Hepatocyte (in vitro differentiated cells): ENCODE measurements at places on chromosomes 6 and 20. TPM values are rescaled to one million over a fixed set of nuclear protein-coding genes. Genes with fewer than 3 reads are reported as not detected.

GRCh38 chr6:52317841-52318581 lies 33.5 kb upstream of the MCM3 start:
- DNase-seq: peak; percentile 40

The HCRTR2 gene
- 0.18 and 0.35 TPM in 2 replicates for polyA plus RNA-seq

The GMDS gene
- 29.6 and 32.6 TPM in 2 replicates for polyA plus RNA-seq

The RPP40 gene
- 7.1 and 17.7 TPM in 2 replicates for polyA plus RNA-seq

DNA sequence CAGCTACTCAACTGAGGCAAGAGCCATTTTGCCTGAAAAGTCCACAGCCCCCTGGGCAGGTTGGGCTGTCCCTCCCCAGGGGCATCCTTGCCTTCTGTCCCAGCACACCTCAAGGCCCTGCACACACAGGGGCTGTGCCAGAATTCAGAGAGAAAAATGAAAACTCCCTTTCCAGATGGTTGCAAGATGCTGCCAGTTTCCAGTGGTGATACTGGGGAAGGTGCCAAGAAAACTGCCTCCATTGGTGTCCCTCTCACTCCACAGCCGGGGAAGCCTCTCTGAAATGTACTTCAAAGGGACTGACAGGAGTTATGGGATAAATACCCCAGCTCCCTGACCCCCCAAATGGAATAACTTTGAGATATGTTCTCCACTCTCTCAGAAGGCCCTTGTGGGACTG lies 154.2 kb upstream of the MAFB start:
- no peak for DNase-seq

- no peak for DNase-seq
These were observed at the start of gene MYT1 for GRCh38 chr20:64164123-64164836. TSS of gene MYT1 (plus strand) at chr20:64164452. CDS start at chr20:64198862, 34,410 bp downstream.

DNA sequence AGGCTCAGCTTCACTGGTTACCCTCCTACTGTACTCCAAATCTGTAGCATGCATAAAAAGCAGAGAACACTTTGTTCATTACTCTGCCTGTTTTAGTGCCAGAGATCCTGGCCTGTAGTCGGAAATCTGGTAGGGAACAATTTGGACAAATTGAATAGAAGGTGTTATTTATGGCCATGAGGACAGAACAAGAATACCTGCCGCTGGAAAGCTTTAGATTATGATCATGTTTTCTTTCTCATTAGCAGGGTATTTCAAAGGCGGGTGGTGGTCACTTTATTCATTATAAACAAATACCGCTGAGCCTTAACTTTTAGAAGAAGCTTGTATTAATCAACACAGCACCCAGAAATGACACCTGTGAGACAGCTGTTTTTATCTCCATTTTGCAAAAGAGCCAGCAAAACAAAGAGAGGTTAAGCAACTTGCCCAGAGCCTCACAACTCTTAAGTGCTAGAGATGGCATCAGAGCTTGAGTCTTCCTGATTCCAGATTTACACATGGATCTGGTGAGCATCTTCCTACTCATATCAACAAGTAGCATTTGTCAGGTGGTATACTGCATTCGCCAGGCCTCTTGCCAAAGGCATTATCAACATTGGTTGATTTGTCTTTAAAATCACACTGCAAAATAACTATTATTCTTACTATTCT lies 110.5 kb downstream of the LCA5 start:
- DNase-seq: no peak

DNA sequence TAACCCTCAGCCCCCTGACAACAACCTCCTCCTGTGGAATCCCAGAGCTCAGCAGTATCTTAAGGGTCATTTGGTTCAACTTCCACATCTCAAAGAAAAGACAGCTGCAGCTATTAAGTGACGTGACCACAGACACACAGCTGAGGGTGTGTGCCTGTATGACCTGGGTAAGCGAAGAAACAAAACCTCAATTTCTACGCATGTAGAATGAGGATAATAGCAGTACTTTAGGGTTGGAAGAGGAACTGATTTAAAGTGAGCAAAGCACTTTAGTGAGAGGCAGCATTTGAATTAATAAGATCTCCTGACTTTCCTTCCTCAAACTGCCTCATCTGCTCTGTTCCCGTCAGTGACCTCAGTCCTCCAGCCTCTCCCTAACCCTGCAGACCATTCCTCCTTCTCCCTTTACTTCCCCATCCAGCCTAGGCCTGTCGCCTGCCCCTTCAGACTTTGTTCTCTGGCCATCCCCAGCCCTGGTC lies 6.8 kb upstream of the ARMC2 start:
- no peak for DNase-seq

DNA sequence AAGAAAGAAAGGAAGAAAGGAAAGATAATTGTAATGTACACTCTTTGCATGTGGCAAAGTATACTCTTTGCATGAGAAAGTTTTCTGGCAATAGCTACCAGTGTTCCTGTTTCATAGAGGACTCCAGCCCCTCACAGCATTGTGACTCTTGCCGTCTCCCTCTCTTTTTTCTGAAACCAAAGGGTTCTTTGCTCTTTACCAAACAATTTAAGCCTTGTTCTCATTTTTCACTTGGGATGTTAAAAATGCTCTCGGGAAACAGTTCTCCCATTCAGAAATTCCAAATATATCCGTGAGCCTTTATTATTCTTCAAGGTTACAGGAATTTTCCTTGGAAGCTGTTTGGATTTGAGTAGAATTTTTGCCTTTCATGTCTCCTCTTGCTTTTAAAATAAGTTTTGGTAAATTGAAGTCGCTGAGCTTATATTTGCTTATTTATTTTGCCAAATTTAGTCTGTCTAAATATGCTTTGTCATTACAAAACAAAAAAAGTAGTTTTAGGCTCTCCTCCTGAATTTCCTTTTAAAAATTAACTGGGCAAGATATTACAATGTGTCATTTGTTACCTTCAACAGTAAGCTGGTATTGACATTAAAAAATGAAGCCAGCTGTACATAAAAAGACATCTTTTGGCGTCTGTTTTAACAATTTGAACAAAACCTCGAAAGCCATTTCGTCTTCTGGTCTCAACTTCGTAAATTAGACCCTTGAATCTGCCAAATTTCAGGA lies 103.8 kb upstream of the ARMC2 start:
- no peak for DNase-seq

The GUCA1A gene
- polyA plus RNA-seq: 0.75 and 3.1 TPM in 2 replicates

DNA sequence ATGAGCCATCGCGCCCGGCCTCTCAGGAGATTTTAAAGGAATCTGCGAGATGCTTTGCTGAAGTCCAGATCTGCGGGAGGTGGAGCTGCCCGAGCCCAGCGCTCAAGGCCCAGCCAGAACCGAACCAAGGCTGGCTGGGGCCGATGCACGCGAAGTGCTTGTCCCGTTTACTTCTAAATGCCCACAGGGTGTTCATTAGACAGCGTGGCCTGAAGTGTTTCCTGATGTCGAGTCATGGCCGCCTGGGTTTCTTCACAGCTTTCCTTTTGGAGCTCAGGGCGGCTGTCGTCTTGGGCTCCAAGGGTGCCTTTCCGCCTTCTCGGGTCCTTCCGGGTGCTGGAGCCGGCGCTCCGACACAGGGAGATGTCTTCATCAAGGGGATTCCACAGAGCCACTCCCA lies 25.1 kb upstream of the CCR6 start:
- no peak for DNase-seq

The PRIM2 gene
- polyA plus RNA-seq: 5.1 and 5.7 TPM in 2 replicates

DNA sequence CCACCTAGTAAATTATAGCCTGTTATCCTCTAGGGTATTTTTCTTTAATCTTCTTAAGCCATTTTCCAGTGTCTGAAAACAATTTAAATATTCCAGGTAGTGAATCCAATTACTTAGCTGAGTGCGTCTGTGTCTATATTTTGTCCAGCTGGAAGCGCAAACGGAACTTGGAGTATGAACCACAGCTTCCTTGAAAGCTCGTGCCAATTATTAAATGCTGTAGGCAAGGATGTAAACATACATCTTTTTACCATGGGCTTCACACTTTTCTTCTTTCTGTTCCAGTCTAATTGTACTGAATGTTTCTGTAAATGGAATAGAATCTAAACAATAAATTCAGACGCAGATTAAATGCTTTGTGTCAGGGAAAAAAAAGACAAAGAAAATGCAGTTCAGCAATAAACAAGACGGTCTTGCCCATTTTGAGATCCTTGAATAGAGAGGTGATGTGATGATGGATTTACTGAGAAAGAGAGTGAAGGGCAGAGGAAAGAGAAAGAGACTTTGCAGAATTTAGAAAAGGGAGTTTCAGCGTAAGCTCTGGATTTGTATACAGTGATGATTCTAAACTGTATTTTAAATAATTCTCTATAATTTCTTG lies 1.9 kb downstream of the PLCB1 start:
- DNase-seq: no peak

GRCh38 chr6:69232911-69233448 lies 563.8 kb downstream of the LMBRD1 start:
- peak; percentile 90 for DNase-seq

The CDH26 gene
- polyA plus RNA-seq: 0.96 and 2.3 TPM in 2 replicates

The DOK5 gene
- 7.5 and 9.8 TPM in 2 replicates for polyA plus RNA-seq

The TRIM10 gene
- 0.16 and 1.1 TPM in 2 replicates for polyA plus RNA-seq

The KCNS1 gene
- polyA plus RNA-seq: 0.28 and 0.42 TPM in 2 replicates

DNA sequence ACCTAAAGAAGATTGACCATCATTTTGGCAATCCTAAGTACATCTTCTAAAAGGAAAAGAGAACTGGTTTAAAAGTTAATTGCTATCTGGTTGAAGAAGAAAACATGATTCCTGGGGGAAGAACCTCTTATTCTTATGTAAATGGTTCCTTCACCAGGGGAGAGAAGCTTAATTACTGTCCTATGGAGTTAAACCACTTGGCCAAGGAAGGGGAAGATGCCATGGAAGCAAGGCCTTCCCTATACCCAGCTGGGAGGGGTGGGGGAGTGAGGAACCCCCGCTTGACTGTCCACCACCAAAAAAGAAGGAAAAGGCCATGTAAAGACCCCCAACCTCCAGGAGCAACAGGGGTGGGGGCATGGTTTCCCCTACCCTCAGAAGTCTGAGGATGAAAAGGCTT lies 962.1 kb downstream of the GRIK2 start:
- DNase-seq: no peak

- no peak for DNase-seq
These were observed 529.7 kb upstream of the CITED2 start for GRCh38 chr6:139904158-139904533.

The PM20D2 gene
- 8.7 and 9.5 TPM in 2 replicates for polyA plus RNA-seq

The ZNF334 gene
- polyA plus RNA-seq: 6.3 and 8.8 TPM in 2 replicates

DNA sequence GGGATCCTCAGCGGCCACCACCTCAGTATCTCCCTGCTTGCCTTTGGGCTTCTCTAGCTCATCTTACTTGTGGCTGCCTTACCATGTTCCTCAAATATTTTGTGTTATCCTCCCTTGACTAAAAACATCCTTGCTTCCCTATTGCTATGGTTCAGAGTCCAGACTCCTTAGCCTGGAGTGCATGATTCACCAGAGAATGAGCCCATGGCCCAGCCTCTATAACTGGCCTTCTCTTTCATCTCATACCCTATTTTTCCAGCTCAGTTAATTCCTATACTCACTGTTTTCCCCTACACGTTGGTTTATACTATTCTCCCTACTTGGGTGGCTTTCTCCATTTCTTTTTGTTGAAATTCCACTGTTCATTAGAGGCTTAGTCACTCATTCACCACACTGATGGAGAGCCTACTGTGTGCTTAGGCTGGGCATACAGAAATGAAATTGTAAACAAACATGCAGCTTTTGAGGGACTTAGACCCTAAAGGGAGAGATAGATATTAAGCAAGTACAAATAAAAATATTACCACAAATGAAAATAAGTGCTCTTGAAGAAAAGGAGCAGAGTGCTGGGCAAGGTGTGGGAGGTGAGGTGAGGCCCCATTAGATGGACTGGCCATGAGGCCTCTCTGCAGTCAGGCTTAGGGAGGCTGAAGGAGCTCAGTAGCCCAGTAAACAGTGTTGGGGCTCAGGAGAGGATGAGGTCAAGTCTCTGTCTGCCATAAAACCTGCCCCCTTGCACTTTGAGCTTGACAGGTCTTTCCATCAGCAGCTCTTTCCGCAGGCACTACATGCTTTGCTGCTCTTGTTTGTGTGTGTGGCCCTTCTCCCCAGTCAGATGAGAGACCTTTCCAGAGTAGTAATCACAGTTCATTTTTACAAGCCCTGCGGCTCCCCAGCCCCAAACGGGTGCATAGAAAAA lies 109.3 kb downstream of the TCP11 start:
- peak; percentile 56 for DNase-seq

GRCh38 chr6:129844118-129844891 lies 16.8 kb downstream of the TMEM244 start:
- DNase-seq: peak; percentile 24

The ESF1 gene
- polyA plus RNA-seq: 6.8 and 8.7 TPM in 2 replicates

GRCh38 chr20:2234598-2235191 lies 61.1 kb upstream of the TGM3 start:
- DNase-seq: no peak

- no peak for DNase-seq
These were observed 35.3 kb downstream of the BEND3 start for GRCh38 chr6:107080036-107080435.

DNA sequence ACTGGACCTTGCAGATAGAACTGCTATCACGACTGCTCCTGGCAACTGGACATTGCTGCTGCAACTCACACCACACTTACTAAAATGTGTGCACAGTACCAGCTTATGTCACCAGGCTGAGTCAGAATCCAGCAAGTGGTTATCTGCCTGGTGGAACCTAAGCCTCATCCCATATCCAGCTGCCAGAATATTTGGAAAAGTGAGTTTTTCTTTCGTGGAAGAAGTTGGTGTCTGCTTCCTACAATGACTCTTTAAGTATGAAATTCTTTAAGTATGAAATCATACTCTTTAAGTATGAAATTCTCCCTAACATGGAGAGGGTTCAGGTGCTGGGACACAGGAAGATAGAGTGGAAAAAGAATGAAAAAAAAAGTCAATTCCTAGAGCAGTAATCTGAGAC lies 16.4 kb upstream of the POLR1H start:
- no peak for DNase-seq

GRCh38 chr6:20633566-20634340 lies 99.5 kb downstream of the CDKAL1 start:
- no peak for DNase-seq

DNA sequence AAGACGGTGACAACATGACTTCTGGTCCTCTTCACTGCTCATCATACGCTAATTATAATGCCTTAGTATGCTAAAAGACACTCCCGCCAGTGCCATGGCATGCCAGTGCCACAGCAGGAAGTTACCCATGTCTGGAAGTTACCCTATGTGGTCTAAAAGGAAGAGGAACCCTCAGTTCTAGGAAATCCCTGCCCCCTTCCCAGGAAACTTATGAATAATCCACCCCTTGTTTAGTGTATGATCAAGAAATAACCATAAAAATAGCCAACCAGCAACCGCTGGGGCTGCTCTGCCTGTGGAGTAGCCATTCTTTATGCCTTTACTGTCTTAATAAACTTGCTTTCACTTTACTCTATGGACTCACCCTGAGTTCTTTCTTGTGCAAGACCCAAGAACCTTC lies 15.8 kb upstream of the SERPINB9 start:
- no peak for DNase-seq

DNA sequence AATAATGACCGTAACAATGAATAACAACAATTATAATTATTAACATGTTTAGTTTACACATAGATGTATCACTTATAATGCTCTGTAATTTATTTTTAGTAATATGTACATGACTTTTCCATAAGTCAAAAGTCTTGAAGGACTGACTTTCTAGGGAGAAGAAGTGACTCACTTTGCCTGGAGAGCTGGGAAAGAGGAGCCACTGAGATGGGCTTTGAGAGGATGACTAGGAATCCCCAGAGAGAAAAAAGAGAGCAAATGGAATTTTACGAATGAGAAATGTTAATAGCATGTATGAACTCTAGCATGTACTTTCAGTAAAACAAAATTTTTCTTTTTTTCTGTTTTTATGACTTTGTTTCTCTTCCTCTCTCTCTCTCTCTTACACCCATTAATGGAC lies 67.8 kb upstream of the RALY start:
- DNase-seq: no peak
